ENCODE measurements at places on chromosomes 7 and 10.

DNA sequence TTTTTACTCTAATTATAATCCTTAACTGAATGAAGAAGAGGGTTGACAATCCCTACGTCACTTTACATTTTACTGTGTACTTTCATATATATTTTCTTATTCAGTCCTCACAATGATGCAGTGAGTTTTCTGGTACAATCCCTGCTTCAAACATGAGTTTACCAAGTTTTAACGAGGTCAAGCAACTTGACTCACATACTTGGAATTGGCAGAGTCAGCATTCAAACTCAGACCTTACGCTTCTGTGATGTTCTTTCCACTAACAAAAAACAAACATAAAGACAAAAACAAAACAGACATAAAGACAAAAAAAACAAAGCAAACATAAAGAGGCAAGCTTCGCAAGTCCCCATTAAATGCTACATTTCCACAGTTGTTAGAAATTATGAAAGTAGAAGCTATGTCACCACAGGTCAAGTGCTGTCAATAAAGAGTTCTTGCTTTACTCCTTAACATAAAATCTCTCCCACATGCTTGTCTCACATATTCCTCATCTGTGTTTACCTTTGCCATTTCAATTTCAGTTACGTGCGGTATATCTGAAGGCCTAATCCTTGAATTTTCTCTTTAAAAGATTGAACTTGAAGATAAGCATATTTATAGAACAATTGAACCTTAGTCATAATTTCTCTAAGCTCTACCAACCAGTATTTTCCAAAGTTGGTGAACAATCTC is 217.3 kb downstream of the CELF2 start:
- no peak for DNase-seq

DNA sequence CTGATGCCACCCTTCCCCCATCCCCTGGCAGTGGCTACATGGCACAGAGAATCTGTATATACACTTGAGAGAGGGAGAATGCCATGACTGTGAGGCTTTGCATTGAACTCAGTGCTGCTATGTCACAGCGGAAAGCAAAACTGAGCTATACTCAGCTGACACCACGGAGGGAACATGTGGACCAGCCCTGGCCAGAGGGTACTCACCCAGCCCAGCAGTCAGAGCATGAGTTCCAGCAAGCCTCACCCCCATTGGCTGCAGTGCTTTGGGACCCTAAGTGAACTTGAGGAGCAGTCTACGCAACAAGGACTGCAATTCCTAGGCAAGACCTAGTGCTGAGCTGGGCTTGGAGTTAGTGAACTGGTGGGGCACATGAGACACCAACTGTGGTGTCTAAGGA is 10.3 kb upstream of the AOC1 start:
- peak; percentile 19 for DNase-seq

- no peak for DNase-seq
Measured at GRCh38 chr7:42645906-42646305, 266.0 kb downstream of the C7orf25 start.

DNA sequence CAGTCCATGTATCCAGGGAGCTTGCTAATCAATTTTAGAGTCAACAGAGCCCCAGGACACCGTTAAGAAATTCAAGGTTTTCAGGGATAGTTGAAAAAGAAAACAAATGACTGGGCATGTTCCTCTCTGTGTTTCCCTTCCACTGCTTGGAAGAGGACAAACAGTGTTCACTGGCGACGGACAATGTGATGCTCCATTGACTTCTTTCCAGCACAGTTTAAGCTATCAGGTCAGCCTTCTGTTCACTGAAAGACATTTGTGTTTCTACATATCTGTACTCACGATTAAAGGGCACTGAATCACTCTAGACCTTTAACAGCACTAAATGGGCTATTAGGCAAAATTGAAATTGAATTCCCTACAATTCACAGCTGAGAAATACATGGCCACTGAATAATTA is 123.6 kb downstream of the RNLS start:
- DNase-seq: no peak

- DNase-seq: no peak
Measured at GRCh38 chr7:84324136-84324630, 129.6 kb upstream of the SEMA3A start.

DNA sequence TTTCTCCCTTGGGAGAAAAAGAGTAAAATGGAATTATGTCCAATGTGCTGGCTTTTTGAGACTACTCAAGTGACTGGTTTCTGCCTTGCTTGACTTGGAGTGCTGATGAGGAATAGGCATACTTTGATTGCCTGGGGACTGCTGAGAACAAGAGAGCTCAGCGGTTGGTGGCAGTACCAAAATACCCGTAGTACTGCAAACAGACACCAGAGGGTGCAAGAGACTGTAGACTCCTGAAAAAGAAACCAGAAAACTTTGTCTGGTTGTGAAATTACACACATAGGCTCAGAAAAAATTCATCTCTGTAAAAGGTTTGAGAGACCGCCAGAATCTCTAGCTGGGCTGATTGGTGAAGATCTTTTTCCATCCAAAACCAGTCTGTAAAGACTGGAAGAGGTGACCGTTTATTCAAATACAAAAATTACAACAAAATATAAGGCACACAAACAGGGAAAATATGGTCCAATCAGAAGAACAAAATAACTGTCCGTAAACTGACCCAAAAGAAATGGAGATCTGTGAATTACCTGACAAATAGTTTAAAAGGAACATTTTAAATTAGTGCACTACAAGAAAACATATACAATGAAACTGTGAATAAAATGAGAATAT is 18.5 kb downstream of the BICC1 start:
- DNase-seq: no peak

GRCh38 chr7:36887969-36888368 is 163.7 kb upstream of the AOAH start:
- no peak for DNase-seq

DNA sequence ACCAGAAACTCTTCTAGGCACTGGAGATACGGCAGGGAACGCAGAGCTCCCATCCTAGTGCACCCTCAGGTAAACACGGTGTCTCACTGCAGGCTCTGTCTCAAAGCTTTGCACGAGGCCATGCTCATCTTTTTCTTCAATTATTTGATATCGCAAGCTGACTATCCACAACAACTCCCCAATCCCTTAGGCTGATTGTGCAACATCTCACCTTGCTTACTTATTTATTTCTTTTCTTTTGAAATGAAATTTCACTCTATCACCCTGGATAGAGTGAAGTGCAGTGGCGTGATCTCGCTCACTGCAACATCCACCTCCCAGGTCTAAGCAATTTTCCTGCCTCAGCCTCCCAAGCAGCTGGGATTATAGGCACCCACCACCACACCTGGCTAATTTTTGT is 12.4 kb downstream of the ITIH2 start:
- DNase-seq: no peak

GRCh38 chr10:18532881-18533535 is 118.4 kb downstream of the NSUN6 start:
- DNase-seq: peak; percentile 16

Data from kidney (tissue), 22 donors.